Mesenteric fat pad (tissue), 1 donor: ENCODE measurements at places on chromosomes 3 and 15. TPM values are rescaled to one million over a fixed set of nuclear protein-coding genes. Genes with fewer than 3 reads are reported as not detected.

DNA sequence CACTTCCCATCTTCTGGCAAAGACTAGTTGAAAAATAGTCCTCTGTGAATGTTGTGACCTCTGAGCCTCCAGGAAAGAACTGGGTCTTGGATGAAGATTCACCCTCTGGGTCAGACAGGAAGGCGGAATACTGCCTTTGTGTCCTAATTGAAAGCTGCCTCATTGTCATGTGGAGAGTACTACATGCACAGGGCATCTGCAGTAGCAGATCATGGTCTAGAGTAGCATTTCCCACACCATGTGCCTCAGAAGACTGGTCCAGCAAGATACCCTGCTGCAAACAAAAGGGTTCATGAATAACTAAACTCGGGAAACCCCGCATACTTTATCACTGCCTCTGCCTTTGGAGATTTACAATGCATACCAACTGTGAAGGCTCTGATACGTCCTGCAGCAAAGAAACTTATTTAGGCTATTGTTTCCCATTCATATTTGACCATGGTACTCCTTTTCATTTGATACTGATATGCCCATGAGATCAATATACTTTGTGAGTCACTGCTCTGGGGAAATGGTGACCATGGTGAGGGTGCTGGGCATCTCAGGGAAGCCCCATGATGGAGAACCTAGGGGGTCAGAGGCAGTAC lies 22.7 kb downstream of the IRAK2 start:
- DNase-seq: no peak

GRCh38 chr3:133447750-133448477 lies 48.1 kb downstream of the BFSP2 start:
- no peak for DNase-seq

- no peak for DNase-seq
These were observed 3.5 kb downstream of the FURIN start for GRCh38 chr15:90871716-90872485.

- DNase-seq: no peak
These were observed 72.0 kb upstream of the RASGRP1 start for GRCh38 chr15:38636597-38636996.

DNA sequence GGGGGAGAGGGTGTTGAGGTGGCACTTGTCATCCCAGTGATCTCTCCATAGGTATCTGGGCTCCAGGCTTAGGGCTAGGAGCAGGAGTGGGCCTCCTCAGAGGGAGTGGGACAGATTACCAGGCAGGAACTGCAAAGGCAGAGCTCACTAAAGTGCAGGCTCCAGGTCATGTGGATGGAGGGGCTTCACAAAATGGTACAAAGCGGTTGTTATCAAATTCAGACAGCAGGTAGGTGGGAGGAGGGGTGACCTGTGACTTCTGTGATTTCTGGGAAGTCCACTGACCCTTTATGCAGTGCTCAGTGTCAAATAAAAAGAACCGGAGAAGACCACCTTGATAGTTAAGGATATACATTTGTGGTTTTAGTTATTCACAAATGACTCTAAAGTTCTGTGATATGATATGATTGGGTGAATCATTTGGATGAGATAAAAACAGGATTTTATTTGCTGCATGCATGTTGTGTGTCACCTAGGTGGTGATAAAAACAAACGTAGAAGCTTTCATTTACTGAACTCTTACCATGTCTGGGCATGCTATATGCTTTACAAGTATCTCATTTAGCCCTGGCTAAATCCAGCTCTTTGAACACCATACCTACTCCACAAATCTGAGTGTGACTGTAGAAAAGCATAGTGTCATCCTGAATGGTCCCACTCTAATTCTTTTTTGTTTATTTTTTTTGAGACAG lies 20.2 kb downstream of the ST6GAL1 start:
- no peak for DNase-seq

Gene ZNF619
- total RNA-seq: 3.6 TPM
